ENCODE measurements at places on chromosomes 1 and 21.

DNA sequence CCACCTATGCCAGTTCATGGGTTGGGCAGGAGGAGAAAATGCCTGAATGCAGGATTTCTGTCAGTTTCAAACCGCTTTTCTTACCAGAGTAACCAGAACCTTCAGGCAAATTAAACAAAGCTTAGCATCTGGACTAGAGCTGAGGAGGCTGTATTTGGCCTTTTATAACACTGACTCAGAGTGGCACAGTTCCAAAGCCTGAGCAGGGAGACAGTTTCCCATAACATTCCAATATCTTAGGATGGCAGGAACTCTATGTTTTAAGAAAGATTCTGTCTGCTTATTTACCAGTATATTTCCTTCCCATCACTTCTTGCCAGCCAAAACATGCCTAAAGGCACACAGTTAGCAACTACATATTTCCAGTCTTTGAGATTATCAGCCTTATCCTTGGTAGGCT lies 46.8 kb downstream of the UBR4 start:
- DNase-seq, result no peak

DNA sequence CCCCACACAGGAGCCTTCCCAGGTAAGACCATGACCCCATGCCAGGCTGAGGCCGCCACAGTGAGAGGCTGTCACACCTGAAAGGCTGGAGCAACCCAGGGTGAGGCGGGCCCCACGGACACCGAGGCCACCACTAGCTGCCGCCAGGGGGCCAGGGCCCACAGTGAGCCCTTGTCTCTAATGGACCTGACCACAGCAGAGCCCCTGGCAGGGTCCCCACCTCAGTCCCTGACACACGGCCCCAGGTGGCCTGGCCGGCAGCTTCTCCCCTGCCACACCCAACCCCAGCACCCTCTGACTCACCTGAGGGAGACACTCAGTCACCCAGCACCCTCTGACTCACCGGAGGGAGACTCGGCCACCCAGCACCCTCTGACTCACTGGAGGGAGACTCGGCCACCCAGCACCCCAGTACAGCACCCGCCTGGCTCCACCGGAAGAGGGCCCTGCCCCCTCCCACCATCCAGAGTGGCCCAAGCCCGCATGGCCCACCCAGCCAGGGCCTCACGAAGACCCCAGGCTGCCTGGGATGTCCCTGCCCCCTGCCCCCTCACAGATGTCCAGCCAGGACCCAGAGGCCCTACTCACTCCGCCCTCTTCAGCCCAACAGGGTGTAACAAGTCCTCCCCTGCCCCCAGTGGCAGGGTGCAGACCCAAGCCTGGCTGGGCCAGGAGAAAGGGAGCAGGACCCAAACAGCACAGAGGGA lies 4.4 kb downstream of the DVL1 start:
- DNase-seq, result peak; percentile 49

DNA sequence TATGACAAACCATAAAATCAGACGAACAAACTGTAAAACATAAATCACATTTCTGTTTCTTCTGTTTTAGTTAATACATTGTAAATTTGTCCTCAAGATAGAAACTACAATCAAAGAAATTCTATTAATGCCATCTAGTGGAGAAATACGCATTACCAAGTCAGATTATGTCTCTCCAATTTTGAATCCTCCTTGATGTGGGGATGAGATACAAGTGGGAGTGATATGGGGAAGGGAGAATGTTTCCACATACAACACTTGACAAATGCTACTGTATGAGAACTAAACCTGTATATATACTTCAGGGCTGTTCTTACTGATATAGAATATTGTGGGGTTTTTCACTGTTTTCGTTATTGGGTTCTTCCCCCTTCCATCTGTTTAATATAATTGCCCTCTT lies 2.6 kb downstream of the HFM1 start:
- DNase-seq, result no peak

- DNase-seq, result no peak
Observed at GRCh38 chr1:200230671-200231070, 179.2 kb downstream of the ZNF281 start.

- DNase-seq, result no peak
Observed at GRCh38 chr1:60431593-60431992, 358.0 kb upstream of the C1orf87 start.

All from stimulated activated CD4-positive, alpha-beta T cell treated with anti-CD3 and anti-CD28 coated beads, Interleukin-12 subunit alpha, Interleukin-12 subunit beta, amount 100 ng/mL, for 24 hours (primary cell).